Effector CD8-positive, alpha-beta T cell (primary cell): ENCODE measurements at places on chromosomes 7 and 10.

GRCh38 chr7:29500719-29501118 is 62.9 kb upstream of the PRR15 start:
- no peak for DNase-seq

DNA sequence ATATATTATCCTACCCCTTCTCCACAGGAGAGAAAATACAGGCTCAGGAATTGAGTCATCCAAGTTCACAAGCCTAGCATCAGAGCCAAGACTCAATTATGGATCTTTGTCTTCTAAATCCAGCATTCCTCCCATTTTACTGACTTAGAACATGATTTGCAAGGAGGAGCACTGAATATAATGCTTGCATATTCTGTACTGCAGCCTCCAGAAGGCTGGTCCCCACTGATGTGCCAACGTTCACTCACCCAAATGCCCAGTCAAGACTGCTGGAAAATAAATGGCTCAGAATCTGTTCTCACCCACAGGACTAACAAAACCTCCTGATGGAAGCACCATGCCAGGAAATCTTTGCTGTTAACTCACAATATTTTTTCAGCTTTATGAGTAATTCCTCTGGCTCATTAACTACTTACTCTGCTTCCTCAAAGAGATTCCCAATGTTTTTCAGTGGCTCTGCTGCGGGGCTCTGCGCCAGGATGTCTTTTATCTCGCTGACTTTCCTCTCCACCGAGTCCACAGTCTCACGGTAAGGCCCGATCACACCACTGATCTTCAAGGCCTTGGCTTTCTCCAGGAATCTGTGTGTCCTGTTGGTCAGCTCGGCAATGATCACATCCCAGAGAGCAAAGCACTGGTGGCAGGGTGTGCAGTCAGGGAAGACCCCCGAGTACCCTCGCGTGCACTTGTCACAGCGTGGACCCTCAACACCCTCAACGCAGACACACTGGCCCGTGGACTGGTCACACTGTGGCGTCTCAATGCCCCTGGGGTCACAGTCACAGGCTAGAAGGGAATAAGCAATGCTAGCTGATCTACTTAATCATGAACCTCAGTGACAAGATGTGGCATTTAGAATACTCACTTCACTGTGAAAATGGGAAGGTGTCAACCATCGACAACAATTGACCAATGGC is 48.8 kb downstream of the DLD start:
- no peak for DNase-seq

DNA sequence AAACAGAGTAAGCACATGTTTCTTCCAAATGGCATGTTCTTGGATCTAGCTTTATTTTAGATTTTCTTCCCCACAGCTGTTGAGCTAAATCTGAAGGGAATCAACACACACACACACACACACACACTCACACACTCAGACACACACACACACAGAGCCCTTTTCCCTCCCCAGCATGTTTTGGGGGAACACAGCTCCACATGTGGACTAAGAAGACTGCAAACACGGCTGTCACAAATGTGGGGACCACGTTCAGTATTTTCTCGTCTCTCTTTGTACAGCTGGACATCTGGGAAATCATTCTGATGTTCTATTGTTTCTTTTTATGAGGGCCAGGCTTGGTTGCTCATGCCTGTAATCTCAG is 116.3 kb downstream of the ABLIM1 start:
- DNase-seq = no peak

- no peak for DNase-seq
These were observed 147.1 kb downstream of the BUB3 start for GRCh38 chr10:123301077-123301857.

DNA sequence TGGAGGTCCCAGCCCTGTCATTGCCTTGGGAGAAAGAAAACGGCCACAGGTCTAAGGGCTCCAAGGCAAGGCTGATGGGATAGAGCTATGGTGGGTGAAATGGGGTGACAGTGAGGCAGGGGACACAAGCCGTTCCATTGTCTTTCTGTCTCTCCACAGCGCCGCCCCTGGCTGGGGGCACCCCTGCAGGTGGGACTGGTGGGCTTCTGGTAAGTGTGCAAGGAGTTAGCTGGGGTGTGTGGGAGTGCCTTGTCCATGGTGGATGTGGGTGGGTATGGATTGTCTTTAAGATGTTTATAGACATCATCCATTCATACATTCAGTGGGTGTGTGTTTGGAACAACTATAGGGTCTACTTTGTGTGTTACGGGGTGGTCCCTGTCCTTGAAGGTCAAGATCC is 7.5 kb downstream of the SFXN3 start:
- DNase-seq = no peak

GRCh38 chr10:44759122-44759521 is 152.0 kb upstream of the TMEM72 start:
- no peak for DNase-seq

DNA sequence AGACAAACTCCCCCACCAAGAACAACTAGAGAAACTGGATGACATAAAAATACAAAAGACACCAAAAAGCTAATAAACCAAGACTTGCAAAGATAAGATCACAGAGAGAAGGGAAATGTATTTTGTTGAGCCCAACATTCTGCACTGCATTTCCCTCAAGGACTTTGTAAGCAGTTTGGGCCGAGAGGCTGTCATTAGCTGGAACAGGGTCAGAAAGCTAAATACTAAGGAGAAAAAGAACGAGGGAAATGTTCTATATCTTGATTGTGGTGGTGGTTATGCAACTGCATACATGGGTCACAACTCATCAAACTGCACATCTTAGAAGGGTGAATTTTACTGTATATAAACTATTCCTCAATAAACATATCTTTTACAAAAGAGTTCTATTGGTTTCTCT is 315.0 kb downstream of the IPMK start:
- DNase-seq = no peak

GRCh38 chr10:73937333-73938043 is 26.6 kb downstream of the PLAU start:
- DNase-seq = no peak

DNA sequence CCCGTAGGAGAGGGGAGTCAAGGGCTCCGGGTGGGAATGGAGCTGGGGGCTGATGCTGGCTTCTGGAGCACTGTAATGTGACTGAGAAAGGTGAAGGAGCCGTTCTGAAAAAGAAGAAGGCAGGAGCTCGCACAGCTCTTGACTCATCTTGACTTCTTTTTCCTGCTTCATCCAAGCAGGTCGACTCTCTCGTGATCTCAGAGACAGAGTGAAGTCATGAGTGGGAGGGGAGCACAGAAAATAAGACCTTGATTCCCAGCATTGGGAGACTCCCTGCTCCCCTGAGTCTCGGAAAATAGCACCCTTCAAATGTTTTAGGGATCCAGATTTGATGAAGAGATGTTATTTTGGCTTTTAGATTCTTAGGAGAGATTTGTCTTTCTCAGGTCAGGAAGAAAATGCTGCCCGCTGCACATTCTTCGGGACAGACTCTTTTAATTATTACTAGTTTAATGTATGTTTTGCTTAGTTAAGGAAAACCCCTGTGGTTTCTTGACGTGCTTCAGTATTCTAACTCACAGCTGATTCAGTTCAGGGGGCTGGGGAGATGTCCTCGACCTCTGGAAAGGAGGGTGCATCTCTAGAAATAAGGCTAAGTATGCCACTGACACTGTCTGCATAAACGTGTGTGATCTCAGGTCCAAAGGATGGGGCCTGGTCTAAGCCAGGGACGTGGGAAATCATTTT is 34.1 kb downstream of the EGFR start:
- DNase-seq = no peak

- DNase-seq = no peak
These were observed 26.7 kb upstream of the SYPL1 start for GRCh38 chr7:106138776-106139175.

- DNase-seq = no peak
These were observed 9.6 kb upstream of the EBF3 start for GRCh38 chr10:129973674-129974059.

DNA sequence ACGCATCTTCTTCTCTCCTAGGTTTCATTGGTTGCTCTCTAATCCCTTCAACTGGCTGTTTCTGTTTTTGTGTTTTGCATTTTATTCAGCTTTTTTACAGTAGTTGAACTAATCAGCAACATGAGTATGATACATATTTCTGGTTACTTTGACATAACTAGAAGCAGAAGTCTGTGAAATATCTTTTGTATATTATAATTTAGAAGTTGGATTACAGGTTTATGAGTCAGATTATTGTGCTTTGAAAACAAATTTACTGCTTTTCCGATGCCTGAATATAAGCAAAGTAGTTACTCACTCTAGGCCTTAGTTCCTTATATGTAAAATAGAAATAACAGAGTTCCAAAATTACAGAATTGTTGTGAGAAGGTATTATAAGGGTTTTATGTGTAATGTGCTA is 96.2 kb upstream of the MEOX2 start:
- DNase-seq = no peak

GRCh38 chr7:141697211-141697871 is 4.6 kb downstream of the DENND11 start:
- DNase-seq = no peak

GRCh38 chr7:20284771-20285143 is 45.9 kb upstream of the ITGB8 start:
- no peak for DNase-seq

- no peak for DNase-seq
These were observed 308.4 kb upstream of the KLF6 start for GRCh38 chr10:4093438-4093837.
